ENCODE measurements at places on chromosomes 11 and 22.

- DNase-seq: no peak
These were observed 37.6 kb upstream of the GRAMD1B start for GRCh38 chr11:123392431-123392830.

DNA sequence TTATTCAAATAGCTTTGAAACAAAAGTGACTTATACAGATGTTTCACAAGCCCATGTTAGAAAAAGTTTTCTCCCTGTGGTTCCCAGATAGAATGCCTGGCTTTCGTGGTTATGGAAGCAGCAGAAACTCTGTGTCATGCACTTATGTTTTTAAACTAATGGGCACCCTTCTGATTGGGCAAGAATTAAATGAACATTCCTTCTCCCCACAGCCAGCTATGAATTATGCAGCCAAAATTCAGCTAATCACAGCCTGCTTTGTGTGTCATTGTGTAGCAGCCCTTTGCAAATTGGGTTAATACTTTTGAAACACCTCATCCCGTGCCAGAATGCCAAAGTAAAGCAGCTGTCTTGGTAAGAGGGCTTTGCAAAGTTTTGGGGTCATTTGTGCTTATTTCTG lies 46.9 kb downstream of the PANX1 start:
- DNase-seq: no peak

DNA sequence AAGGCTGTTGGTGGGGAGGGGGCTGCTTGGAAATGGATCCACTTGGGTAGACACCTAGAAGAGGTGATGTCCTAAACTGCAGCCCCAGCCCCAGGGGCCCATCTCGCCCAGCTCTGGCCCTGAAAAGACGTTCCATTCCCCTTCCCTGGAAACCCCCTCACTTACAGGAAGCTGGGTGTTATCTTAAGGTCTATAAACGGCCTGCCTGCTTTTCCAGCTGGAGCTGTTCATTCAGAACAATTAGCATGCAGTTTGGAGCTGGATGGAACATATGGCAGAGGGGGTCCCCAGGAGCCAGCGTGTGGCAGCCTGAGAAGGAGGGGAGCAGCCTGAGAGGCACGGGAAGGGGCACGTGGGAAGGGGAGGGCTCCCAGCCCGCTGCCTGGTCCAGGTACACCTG lies 139.6 kb downstream of the PKNOX2 start:
- DNase-seq: no peak

DNA sequence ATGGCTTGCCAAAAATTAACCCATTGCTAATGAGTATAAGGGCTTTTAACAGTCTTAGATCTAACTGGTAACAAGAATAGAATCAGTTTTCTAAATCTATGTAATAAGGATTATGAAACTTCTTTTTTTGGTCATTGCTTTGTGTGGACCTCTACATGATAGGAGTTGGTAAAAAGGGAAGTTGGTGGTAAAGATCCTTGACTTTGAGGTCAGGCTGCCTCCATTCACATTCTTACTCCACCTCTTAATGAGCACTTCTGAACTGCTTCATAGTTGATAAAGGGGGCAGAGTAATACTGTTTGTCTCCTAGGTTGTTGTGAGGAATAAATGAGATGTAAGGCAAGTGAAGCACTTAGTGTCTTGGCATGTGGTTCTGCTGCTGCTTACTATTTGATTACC lies 10.6 kb downstream of the EIF3M start:
- no peak for DNase-seq

- no peak for DNase-seq
These were observed 1294.7 kb downstream of the BRD1 start for GRCh38 chr22:48532986-48533385.

DNA sequence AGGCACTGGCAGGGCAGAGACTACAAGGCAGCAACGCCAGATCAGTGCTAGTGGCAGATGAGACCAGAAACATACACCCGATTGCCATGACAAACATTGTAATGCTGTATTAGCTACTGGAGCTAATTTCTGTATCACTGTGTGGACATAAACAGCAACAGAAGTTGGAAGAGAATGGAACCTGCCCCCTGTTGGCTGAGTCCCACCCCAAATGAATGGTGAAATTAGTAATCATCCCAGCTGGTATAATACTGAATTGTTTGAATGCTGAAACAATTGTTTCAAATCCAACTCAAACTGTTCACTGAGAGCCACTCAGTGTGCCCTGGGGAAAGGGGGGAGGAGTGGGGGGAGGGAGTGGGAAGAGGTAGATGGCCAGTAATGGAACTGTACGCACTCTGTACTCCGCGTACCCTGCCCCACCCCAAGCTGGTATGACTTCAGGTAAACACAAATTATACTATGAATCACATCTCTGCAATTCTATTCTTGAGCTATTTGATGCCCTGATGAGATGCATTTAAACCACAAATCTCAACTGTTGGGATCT lies 11.2 kb upstream of the BIRC3 start:
- DNase-seq: no peak

GRCh38 chr22:17407643-17408042 lies 38.4 kb downstream of the CECR2 start:
- no peak for DNase-seq

DNA sequence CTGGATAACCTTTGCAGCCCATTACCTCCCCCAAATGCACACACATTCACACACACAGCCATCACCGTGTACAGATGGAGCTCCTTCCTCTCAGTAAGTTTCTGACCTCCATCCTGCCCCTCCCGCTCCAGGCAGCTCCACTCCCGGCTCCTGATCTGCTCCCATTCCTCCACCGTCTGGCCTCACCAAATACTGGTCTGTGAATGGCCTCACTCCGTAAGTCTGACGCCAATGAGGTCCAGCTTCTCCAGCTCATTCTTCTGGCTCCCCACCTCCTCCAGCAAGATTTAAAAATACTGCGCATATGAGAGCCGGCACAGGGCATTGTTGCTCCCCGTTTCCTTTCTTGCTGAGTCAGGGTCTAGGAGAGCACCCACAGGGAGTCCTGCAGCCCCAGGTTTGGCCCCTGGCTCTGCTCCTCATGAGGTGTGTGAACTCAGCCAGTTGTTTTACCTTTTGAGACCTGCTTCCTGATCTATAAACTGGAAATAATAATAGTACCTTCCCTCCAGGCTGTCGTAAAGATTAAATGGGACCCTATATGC lies 14.0 kb upstream of the TUB start:
- no peak for DNase-seq

DNA sequence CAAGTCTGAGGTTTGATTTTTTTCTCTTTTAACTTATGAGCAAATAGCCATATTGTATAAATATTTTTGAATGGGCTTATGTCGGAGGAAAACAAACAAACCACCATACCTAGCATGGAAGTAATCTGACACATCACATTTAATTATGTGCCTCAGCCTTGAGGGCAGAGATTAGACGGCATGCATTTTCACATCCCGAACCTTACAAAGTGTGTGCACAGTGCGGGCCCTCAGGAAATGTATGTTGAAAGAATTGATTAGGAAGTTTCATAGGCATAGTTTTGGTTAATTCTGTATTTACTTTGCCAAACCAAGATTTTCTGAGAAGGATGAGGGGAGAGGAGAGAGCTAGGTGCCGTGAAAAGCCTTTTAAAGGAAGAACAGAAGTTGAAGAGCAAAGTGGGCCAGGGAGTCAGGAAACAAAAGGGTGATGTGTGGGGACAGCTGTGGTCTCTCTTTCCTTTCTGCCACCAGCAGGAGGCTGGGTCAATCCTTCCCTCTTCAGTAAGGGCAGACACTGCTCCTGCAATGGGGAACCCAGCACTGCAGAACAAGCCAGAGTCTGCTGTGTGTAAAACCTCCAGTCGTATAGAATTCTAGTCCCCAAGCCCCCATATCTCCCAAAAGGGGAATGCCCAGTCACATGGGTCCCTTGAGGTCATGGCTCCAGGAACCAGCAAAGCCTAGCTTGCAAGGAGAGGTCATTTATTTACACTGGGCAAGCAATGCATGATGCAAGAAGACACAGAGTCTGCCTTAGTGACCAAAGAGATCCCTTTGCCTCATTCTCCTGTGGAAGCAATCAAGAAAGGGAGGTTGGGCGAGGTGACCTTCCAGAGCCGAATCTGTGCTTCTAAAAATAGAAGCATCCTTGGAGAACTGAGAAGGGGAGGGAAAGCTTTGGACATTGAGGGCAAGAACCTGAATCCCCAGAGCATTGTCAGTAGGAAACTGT lies 71.1 kb upstream of the OLFML1 start:
- no peak for DNase-seq

- no peak for DNase-seq
These were observed 161.3 kb downstream of the MYO18B start for GRCh38 chr22:25903294-25903693.

GRCh38 chr22:37747715-37748100 lies 50.9 kb downstream of the TRIOBP start:
- no peak for DNase-seq
